Substantia nigra (tissue), 51 donors: ENCODE measurements at places on chromosomes 1 and 21.

DNA sequence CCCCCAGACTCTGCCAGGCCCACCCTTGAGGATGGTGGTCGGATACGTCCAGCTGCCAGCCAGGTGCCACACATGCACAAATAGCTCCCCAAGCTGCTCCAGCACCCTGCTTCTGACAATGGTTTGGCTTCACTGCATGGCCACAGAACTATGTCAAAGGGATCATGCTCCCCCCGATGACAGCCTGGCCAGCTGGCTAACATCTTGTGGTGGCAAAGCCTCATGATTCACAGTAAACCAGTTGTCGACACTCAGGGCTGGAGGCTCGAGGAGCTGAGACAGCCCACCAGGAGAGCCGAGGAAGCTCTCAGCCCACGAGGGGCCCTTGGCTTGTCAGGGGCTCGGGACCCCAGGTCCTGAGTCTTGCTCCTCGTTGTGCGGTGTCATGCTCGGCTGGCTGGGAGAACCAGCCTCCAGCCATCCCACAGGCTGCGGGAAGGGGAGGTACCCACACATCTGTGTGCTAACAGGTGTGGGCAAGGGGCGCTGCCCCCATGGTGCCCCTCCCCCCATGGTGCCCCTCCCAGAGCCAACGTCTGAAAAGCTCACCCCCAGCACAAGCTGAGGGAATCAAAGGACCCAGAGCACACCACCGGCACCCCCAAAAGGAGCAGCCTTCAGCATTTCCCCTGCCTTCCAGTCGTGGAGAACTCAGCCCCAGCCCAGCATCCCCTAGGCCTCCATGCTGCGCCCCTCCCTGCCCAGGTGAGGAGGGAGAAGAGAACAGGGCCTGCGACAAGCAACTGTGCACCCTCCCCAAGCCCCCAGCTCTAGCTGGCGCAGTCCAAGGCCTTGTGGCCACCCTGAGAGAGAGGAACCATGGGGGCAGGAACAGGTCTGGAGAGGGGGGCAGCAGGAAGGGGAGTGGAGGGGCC, 41.2 kb downstream of the KIF21B start:
- no peak for DNase-seq

GRCh38 chr1:205502111-205502810, 2.2 kb upstream of the CDK18 start:
- DNase-seq, result no peak

DNA sequence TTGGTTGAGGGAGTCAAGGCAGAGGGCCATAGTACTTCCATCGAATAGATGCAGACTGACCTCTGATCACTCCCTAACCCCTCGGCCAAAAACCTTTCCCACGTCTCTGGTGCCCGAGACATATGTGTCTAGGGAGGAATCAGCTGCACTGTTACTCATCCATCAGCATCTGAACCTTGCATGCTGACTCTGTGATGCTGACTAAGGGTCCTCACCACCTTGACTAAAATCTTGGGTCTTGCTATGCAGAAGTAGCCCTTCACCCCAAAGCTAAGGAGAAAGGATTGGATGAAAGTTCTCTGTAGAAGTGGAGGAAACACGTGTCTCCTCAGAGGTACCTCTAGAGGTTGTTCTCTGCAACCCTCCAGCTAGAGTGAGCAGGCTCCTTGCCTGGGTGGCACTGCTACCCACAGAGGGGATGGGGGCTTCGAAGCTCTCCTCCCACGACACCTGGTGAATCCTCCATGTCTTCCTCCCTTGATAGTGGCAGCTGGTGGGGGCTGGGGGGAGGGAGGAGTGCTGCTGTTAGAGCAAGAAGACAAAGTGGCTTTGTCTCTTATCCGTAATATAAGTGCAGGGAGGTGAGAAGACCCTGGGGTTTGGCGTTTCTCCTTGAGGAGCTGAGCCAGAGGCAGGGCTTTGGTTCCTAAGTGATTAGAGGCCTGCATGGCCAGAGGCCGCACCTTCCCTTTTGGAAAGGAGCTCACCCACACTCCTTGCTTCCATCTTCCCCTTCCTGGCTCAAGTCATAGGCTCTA, 45.1 kb downstream of the ATP2B4 start:
- DNase-seq, result no peak

- no peak for DNase-seq
Measured at GRCh38 chr1:160022330-160023310, 9.2 kb downstream of the PIGM start.

DNA sequence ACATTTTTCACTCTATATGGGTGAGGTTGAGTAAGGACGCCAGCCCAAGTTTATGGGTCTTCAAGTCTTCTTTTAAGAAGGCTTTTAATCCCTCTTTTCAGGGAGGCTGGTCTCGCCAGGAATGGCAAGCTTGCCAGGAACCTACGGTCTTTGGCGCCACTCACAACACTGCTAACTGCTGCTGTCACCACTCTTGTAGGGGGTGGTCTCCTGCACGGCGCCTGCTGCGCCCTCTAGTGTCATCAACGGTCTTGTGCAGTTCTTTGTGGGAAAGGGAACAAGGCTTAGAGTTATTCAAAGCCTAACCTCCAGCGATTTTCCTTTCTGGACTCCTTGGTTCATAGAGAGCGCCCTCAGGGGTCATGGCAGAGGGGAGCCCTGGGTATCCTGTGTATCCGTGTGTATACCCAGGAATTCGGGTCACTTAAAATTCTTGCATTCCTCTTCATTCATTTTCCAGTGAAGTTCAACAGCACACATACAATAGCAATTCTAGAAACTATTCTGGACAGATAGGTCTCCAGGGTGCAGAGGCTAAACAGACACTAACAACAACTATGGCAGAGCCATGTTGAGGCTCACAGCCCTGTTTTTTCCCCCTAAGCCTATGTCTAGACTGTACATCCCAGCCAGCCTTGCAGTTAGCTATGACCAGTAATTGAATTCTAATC, 392.8 kb upstream of the CAMK1G start:
- no peak for DNase-seq

DNA sequence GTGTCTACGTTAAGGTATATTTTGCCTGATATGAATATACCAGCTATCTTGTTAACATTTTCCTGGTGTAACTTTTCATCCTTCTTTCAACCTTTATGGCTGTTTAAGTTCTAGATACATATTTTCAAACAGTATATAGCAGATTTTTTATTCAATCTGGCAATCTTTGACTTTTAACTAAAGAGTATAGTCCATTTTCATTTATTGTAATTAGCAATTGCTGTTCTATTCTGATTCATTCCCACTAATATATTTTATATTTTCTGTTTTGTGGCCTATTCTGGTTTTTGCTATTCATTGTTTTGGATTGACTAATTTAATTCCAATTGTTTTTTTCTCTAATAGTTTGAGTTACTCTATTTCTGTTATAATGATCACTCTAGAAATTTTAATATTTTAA, 7.3 kb upstream of the C1orf162 start:
- no peak for DNase-seq

DNA sequence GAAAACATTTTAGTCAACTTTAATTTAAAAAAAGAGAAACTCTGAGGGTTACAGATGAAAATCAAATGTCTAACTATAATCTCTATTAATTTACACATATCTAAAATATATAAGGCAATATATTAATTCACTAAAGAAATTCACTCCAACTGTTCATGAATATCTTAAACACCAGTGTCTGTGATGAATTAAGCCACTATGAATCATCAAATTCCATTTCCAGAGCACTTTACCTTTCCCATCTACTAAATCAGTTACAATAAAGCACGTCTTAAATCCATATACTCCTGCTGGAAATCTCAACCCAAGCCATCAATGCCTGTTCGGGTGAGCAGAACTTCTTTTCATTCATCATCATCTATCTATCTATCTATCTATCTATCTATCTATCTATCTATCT, 4.3 kb downstream of the TAF5L start:
- DNase-seq, result no peak

DNA sequence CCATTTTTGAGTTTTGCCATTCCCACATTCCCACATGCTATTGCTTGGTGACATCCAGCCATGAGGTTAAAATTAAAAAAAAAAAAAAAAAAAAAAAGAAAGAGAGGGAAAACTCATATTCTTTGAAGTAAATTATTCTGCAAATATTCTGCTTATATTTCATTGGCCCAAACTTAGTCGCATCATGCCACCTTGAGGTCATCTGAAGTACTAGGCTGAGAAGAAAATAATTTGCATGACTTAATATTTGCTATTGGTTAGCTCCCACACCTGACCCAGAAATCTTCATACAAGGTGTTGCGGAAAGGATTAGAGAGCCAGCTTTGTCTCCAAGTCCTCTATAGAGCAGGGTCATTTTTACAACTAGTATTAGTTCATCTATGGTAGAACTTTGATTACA, 2206.0 kb downstream of the MRPL39 start:
- DNase-seq, result no peak

DNA sequence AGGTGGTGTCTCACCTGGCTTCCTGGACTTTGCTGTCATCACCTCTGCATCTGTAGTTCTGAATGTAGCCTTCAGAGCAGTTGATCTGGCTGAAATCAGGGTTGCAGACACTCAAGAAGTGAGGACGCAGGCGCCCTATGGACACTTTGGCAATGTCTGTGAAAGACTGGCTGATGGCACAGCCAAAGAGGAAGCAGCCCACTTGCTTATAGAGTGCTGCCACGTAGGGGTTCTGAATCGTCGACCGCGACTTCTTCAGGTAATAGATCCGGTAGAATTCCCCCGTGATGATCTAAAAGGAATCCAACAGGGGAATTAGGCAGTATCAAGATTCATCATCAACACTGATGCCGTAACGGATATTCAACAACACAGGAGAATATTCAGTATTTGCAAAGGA, 55.1 kb downstream of the PLPP3 start:
- DNase-seq, result no peak

DNA sequence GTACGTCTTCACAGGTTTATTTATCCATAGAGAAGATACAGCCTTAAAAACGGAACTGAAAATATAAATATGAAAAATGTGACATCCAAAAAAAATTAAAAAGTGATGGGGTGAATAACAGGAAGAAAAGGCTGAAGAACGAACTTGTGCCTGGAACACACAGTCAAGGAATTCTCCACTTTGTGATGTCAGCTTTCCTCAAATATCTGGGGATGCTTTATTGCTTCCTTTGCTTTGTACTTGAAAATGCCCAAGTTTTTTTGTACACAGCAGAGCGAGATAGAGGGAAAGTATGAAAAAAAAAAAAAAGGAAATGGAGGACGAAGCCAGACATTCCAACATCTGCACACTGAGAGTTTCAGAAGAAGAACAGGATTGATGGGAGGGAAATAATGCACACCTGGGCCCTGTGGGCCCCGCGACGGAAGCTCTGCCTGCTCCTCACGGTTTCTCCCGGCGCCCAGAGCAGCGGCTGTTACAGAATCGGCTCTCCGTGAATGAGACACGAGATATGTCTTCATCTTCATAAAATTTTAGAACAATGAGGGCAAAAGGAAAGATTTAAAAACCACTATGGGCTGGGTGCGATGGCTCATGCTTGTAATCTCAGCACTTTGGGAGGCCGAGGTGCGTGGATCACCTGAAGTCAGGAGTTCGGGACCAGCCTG, 10.0 kb upstream of the LRRC3 start:
- no peak for DNase-seq

- no peak for DNase-seq
Measured at GRCh38 chr1:94143173-94143808, 22.3 kb upstream of the ABCA4 start.

DNA sequence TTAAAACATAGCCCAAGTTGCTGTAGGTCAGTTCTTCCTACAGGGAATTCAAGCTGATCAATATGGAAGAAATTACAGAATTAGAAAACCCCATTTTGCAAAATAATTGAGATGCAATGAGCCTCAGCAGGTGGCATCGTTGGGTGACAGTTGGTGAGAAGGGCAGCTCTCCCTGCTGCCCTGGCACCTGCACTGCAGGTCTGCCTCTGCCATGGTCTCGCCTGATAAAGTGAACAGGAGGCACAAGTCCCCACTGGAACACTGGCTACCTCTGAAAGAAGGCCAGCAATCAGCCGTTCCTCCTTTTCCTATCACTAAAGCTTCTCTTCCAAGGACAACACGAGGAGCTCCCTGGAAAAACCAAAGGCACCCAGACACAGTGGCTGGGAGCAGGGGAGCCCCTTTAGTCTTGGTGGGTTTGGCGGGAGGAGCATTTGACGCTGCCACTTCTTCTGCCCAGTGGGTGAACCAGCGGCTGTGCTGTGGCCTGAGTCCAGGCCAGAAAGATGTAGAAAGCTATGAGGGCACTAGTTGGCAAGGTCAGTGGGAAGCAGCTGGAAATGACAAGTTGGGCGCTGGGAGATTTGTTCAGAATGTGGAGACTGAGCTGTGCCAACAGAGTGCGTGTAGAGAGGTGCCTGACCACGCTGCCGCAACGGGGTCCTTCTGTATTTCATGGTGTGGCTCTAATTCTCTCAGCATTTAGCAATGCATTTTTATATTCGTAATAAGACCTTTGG, 93.1 kb downstream of the RIPK4 start:
- no peak for DNase-seq

GRCh38 chr1:22190251-22190650, 47.4 kb upstream of the WNT4 start:
- DNase-seq, result no peak

- no peak for DNase-seq
Measured at GRCh38 chr1:100607628-100608240, 69.8 kb downstream of the GPR88 start.

GRCh38 chr1:77671836-77672235, 10.6 kb downstream of the ZZZ3 start:
- no peak for DNase-seq

DNA sequence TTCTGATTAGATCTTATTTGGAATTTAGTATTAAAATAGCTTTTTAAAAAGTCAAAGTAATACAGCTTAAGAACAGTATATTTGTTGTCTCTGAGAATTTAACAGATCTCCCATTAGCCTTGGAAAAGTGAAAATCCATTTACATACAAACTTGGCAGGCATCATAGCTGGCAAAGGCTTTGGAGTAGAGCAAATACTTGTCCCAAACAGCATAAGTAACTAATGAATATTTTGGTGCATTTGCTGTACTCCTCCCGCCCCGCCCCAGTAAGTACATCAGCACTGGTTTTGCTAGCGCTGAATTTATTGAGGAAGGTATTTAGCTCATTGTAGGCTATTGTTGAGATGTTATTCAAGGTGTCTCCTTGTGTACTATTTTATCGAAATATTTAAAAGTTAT, 417.7 kb upstream of the KAZN start:
- no peak for DNase-seq

- DNase-seq, result no peak
Measured at GRCh38 chr1:82777240-82777639, 976.5 kb downstream of the ADGRL2 start.

GRCh38 chr1:183514235-183514634, 41.9 kb downstream of the SMG7 start:
- no peak for DNase-seq

DNA sequence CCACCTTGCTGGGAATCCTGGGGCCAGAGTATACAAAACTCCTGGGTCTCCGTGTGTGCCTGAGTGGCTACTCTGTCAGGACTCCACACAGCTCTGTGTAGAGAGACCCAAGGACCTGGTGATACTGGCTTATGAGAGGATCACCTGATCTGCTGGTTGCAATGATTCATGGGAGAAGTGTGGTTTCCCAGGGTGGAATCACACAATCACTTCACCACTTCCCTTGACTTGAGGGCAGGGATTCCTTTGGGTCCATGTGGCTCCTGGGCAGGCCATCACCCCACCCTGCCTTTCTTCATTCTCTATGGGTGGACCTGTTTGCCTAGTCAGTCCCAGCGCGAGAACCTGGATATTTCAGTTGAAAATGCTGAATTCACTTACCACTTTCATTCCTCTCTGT, 13.3 kb downstream of the PRSS38 start:
- DNase-seq, result no peak
